ENCODE measurements at places on chromosomes 1 and 21. TPM values are rescaled to one million over a fixed set of nuclear protein-coding genes. Genes with fewer than 3 reads are reported as not detected.

FBXO28 gene
- 56.5 TPM for total RNA-seq

VANGL2 gene
- total RNA-seq: 25.8 TPM

TMPRSS2 gene
- under 0.01 TPM for total RNA-seq

OR2L3 gene
- not detected for total RNA-seq

ELAPOR1 gene
- total RNA-seq: under 0.01 TPM

AZIN2 gene
- total RNA-seq: 2.7 TPM

OR6K3 gene
- total RNA-seq: not detected
